ENCODE measurements at places on chromosomes 4 and X.

GRCh38 chrX:69029771-69030170 is 135.5 kb downstream of the PJA1 start:
- DNase-seq: no peak

DNA sequence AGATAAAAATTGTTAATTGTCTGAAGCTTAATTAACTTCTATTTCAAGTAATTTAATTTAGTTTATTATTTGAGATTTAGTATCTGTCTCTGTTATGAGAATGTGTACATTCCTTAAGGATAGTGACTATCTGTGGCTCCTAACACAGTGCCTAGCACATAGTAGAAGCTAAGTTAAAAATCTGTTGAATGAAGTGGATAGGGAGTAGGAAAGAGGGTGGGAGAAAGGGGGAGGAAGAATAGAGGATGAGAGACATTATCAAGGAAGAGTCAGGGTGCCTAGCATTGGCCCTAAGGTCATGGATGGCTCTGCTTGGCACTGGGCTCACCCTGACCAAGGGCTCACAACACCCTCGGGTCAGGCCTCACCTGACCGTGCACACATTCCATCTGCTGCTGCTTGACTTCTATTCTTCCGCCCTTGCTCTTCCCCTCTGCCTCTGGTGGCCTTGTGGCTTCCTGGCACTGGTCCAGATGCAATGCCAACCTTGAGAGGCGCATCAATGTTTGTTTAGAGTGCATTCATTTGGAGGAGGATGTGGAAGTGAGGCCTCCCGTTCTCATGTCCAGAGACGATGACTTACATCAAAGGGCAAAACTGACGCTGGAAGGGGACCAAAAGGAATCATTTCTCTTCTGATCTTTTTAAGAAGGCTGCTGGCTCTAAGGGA is 42.3 kb downstream of the TRIM2 start:
- peak; percentile 73 for DNase-seq

- DNase-seq: no peak
Measured at GRCh38 chrX:153307276-153308178, 14.0 kb downstream of the PNMA6F start.

DNA sequence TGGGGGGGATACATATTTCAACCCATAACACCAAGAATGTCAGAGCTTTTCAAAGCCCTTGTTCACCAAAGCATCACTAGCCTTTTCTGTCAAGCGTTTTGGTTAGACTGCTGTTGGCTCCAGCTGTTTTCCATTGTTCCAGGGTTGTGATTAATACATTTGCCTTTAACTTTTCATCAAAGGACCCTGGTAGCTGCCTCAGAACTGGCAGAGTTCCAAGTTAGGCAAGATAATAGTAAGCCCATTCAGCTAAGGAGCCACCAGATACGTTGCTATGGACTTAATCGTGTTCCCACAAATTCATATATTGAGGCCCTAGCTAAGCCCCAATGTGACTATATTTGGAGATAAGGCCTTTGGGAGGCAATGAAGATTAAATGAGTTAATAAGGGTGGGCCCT is 37.1 kb downstream of the ENOPH1 start:
- no peak for DNase-seq

- DNase-seq: no peak
Measured at GRCh38 chr4:139901531-139902320, 236.1 kb downstream of the MGST2 start.
